ENCODE measurements at places on chromosomes 3 and 15.

- DNase-seq: peak; percentile 9
These were observed 21.3 kb downstream of the DUT start for GRCh38 chr15:48352474-48353072.

DNA sequence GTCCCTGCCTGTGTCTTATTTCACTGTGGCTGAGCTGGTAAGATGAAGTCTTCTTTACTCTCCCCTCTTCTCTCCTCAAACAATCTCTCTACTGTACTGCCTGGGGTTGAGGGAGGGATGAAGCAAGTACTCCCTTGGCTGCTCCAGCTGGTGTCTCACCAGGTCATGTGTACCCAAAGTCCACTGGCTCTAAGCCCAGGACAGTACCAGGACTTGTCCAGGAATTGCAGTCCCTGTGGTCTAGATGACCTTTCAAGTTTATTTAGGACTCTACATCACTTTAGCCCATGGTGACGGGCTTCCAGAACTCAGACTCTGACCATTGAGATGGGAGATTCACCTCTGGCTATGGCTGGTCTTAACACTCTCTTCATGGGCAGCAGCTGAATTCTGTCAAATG, 17.5 kb upstream of the SLC27A2 start:
- no peak for DNase-seq

DNA sequence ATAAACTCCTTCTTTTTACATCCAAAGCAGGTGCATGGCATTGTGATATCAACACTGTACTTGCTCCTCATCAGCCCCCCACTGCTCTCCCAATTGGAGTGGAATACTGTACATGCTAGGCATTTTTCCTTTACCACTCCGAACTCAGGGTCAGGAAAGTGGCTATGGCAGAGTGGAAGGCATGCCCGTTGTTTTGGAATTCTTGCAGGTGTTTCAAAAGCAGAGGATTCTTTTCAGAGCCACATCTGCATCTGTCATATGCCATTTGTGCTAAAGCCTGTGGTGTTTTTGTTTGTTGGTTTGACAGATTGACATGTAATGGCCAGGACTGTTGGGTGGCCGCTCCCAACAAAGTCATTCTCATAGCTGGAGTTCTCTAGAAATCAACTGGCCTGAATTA, 41.7 kb downstream of the SOX2 start:
- no peak for DNase-seq

DNA sequence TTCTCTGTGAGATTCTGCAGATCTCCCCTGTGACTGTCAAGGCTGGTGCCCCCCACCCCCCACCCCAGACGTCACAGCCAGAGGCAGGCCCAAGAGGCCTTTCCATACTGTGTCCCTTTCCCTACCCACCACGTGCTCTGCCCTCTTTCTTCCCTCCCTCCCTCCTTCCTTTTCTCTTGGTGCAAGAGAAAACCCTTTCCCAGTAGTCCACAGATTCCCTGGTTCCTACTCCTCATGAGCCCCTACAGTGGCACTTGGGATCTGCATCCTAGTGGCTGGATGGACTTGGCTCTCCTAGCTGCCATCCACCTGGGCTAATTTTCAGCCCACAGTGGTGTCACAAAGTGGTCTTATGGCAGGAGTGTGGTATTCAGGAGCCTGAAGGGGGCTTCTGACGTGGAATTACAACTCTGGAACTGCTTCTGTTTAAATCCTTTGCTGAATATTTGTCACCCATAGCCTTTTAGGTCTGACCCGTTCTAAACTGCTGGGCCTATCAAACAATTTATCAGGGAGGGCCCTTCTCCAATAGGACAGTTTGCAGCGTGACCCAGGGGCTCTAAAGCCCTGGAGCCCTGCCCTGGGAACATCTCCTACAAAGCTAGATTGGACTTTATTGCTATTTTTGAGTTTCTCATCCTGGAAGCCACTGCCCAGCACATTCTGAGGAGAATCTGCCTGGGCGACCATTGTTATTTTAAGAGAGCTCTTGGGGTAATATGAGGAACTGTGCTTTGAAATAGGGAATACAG, 35.3 kb downstream of the KLF13 start:
- DNase-seq: no peak

DNA sequence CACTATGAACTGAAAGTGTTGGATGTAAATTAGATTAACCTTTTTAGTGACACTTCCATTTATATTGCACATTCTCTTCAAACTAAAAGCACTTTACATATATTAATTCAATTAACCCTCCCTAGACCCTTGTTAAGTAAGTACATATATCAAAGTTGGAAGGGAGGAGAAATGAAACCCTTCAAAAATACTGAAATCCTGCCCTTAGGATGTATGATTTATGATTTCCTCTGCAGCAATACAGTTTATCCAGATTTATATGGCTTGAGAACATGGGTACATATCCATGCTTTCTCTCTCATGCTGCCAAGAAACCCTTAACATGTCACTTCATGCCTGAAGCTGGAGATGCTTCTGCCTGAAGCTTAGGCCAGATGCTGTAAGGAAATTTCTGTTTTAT, 11.0 kb downstream of the CLSTN2 start:
- DNase-seq: no peak

DNA sequence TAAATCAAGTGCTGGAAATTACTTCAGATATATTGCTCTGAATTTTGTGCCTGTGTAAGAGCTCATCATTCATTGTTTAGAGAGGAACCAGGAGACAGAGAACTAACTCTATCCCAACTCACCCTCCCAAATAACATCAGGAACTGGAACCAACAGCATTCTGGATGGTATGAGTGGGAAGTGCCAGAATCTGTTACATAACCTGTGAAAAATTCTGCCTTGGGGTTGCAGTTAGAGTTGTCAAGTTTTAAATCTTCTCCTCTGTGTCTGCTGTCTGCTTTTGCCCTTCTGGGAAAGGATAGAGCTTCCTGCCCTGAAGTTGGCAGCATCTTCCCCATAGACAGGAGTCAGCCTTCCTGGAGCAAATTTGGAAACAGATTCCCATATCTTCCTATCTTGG, 41.2 kb downstream of the TIMP4 start:
- no peak for DNase-seq

GRCh38 chr15:67134067-67134838, 68.9 kb downstream of the SMAD3 start:
- DNase-seq: peak; percentile 37

GRCh38 chr15:88258093-88258641, 1.6 kb upstream of the NTRK3 start:
- DNase-seq: no peak

DNA sequence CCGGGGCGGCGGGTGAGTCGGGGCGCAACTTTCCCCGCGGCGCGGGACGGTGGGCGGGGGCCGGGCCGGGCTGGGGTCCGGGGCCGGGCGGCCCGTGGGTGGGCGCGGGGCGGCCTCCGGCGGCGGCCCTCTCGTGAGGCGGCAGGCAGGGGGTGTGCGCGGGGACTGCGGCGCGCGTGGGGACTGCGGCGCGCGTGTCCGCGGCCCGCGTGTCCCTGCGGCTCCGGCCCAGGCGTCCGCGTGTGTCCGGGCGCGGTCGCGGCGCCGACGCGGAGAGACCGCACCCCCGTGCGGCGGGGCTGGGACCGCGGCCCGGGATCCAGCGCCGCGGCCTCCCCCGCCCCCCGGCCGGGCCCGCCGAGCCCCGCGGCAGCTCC, 349 bp downstream of the PLXNA1 start:
- no peak for DNase-seq

GRCh38 chr3:161371441-161372320, at the start of gene SPTSSB:
SPTSSB (minus strand) TSS chr3:161371517; CDS start chr3:161346323, 25,194 bp downstream.
- DNase-seq: no peak

GRCh38 chr3:114178770-114179368, at the start of gene DRD3:
DRD3 (minus strand) TSS chr3:114179052; CDS start chr3:114171992, 7,060 bp downstream.
- DNase-seq: no peak

GRCh38 chr3:129936757-129937156, 37.8 kb upstream of the TRH start:
- no peak for DNase-seq

DNA sequence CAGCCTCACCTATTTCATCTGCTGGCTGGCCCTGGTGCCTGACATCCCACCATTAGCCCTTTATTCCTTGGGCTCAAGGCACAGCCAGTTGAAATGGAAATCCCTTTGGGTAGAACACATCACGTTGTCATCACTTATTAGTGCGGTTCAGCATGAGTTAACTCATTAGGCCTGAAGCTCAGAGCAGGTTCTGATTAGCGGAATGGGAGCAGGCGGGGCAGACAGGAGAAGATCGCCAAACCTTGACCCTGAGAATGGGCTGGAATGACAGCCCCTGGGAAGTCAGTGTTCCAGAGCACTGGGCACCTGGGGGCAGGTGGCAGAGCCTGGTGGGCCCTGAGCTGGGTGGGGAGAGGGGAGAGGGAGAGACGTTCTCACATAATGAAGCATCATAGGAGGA, 5.8 kb downstream of the ITGA11 start:
- no peak for DNase-seq

- no peak for DNase-seq
These were observed 9.6 kb downstream of the KLF15 start for GRCh38 chr3:126347543-126348161.

DNA sequence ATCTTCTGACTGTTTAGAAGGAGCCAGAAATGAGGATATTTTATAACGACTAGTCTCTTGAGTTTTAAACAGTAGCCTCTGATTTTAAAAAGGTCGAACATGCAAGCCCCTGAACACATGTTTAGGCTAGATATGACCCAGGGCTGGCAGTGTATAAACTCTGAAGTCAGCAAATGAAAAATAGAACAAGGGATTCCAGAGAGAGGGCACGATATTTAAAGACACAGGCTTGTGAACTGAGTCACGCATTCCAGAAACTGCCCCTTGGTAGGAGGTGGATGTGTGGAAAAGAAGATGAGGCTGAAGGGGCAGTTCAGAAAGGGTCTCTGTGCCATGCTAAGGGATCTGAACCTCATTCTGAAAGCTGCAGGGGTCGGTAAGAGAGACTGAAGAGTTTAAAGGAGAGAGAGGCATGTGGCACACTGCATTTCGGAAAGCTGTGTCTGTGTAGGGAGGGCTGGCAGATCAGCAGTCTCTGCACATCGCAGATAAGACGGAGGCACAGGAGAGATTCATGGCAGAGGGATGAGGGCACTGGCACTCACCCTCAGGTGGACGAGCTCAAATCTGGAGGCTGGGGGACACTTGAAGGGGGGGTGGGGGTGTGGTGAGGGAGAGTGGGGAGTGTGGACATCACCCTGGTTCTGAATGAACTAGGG, 22.1 kb downstream of the ST8SIA2 start:
- no peak for DNase-seq

DNA sequence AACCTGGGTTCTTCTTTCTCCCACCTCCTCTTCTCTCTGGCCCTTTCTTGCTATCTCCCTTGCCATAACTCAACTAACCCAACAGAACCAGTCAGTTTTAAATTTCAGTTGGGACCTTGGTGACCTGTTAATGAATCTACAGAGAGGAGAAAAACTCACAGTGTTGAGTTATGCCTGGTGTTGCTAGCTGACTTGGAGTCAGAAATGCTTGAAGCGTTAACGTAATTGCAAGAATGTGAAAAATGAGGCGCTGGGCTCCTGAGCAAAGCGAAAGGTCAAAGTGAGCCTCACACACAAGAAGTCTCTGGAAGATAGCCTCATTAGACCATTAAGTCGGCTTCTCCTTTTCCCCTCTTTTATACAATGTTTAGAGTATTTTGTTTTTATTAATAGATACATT, 18.4 kb downstream of the MEIS2 start:
- DNase-seq: no peak

GRCh38 chr3:142318331-142318730, 92.9 kb upstream of the GK5 start:
- no peak for DNase-seq

DNA sequence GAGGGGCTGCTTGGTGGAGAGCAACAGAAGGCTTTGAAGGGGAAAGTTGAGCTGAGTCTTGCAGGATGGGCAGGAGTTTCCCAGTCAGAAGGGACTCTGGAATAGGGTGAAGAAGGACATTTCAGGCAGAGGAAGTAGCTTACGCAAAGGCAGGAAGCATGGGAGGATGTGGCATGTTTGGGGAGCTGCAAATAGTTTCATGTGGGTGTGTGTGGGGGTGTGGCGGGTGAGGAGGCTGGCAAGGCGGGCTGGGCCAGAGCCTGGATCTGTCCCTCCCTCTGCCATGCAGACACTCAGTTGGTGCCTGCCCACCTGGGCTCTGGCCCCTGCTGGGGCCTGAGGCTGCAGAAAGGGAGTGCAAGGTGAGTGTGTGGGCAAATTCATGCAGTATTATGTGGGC, 10.4 kb downstream of the TEX264 start:
- peak; percentile 27 for DNase-seq

All from activated CD8-positive, alpha-beta memory T cell treated with anti-CD3 and anti-CD28 coated beads for 4 hours (primary cell).